Activated T-helper 1 cell treated with anti-CD3 and anti-CD28 coated beads, Interleukin-2, amount 50 U/mL, for 16 hours (primary cell): ENCODE measurements at places on chromosomes 3 and 15.

- DNase-seq: no peak
These were observed 540 bp downstream of the CCDC80 start for GRCh38 chr3:112640276-112640929.

- DNase-seq: no peak
These were observed 23.1 kb downstream of the SRPRB start for GRCh38 chr3:133828576-133829309.

DNA sequence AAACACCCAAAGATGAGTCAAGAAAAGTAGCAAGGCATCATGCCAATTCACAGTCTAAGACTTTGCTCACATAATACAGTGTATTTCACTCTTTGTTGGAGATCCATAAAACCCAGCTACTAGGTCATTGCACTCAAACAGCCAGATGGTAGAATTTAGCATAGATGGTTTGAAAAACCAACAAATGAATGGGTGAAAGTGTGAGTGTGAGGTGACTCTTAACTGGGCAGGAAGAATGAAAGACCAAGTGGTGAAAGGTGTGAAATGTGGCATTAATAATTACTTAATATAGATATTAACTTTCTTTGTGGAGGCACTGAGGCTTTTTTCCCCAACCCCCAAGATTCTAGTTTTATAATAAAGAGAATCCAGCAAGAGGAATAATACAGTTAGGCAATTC is 159.5 kb downstream of the SQOR start:
- no peak for DNase-seq

GRCh38 chr3:31002730-31003129 is 108.3 kb upstream of the GADL1 start:
- no peak for DNase-seq

- no peak for DNase-seq
These were observed 608.4 kb downstream of the CADM2 start for GRCh38 chr3:85567071-85567676.

- no peak for DNase-seq
These were observed 6.4 kb downstream of the ATXN7 start for GRCh38 chr3:63869940-63870614.

DNA sequence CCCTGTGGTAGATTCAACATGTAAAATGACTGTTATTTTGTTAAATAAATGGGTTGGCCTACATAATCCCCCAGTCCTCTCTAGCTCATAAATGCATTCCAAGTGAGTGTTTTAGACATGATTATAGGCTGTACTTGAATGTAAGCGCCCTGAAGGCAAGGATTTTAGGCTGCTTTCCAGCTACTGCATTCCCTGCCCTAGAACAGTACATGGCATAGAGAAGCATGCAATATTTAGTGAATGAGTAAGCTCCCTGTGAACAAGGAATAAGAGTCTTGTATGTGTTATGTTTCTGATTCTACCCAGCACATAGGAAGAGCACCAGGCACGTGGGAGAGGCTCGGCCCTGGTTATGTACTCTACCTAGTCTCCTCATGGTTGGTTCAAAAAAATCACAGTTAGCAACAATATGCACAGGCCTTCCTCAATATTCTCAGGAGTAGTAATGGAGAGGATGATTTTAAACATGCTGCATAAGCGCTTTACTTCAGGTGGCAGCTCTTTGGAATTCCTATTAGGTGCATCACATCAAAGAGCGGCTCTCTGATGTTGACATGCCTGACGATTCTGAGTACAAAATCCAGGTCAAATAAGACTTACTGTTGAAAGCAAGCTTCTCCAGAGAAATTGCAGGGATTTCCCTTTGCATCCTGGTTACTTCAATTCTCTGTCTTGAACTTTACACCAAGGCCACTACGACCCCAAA is 456.6 kb downstream of the MAGI1 start:
- DNase-seq: no peak

DNA sequence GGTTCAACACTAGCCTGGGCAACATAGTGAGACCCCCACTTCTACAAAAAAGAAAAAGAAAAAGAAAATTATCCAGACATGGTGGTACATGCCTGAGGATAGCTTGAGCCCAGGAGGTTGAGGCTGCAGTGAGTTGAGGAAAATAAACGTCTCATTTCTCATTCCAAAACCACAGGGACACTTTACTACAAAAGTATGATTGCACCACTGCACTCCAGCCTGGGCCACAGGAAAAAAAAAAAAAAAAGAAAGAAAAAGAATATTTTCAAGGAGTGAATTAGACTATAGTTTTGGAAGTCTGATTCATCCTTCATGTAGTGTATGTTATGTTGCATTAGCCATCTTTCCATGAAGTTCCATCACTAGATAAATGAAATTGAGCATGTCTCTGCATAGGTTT is 149.5 kb upstream of the THBS1 start:
- no peak for DNase-seq

DNA sequence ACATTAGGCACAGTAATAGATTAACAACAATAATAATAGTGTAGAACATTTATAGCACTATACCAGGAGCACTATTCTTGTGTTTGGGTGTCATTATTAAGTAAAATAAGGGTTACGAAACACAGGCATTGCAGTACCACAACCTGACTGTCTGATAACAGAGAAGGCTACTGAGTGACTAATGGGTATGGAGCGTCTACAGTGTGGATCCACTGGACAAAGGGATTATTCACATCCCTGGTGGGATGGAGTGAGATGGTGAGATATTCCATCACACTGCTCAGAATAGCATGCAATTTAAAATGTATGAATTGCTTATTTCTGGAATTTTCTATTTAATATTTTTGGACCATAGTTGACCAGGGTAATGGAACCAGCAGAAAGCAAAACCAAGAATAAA is 18.2 kb downstream of the MINDY4B start:
- no peak for DNase-seq

GRCh38 chr3:195692354-195692685 is 28.5 kb upstream of the MUC20 start:
- no peak for DNase-seq

DNA sequence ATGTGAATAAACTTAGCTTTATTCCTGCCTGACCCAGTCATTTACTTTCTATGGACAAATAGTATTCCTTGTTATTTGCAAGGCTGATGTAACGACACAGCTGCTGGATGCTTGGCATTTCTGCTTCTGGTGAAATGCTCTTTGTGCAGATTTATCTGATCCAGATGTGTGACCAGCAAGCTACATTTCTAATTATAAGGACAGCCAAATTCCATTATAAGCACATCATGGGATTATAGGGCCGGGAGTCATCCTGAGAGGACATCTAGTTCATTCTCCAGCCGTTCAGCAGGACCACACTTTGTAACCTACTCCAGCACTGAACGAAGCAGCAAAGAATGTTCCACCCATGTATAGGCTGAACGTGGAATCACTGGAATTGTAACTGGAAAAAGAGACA is 42.9 kb downstream of the FNDC3B start:
- DNase-seq: no peak

GRCh38 chr15:23422946-23423708 is 23.9 kb downstream of the GOLGA6L2 start:
- no peak for DNase-seq

- DNase-seq: no peak
These were observed 15.3 kb upstream of the TNFSF10 start for GRCh38 chr3:172538368-172539151.

GRCh38 chr3:25594007-25594502 is 70.7 kb downstream of the TOP2B start:
- DNase-seq: no peak

DNA sequence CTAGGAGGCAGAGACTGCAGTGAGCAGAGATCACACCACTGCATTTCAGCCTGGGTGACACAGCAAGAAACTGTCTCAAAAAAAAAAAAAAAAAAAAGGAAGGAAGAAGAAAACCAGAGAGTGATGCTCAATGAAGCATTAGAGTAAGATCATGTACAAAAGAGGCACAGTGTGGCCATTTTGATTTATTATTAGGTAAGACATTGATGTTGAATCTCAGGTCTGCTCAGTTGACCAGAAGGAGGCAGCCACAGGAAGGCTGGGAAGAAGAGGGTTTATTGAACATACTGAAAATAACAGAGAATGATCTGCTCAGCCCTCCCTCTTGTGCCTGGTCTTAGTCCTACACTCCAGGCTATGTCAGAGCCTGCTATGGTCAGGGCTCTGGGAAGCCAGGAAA is 15.6 kb downstream of the LRRK1 start:
- DNase-seq: no peak

DNA sequence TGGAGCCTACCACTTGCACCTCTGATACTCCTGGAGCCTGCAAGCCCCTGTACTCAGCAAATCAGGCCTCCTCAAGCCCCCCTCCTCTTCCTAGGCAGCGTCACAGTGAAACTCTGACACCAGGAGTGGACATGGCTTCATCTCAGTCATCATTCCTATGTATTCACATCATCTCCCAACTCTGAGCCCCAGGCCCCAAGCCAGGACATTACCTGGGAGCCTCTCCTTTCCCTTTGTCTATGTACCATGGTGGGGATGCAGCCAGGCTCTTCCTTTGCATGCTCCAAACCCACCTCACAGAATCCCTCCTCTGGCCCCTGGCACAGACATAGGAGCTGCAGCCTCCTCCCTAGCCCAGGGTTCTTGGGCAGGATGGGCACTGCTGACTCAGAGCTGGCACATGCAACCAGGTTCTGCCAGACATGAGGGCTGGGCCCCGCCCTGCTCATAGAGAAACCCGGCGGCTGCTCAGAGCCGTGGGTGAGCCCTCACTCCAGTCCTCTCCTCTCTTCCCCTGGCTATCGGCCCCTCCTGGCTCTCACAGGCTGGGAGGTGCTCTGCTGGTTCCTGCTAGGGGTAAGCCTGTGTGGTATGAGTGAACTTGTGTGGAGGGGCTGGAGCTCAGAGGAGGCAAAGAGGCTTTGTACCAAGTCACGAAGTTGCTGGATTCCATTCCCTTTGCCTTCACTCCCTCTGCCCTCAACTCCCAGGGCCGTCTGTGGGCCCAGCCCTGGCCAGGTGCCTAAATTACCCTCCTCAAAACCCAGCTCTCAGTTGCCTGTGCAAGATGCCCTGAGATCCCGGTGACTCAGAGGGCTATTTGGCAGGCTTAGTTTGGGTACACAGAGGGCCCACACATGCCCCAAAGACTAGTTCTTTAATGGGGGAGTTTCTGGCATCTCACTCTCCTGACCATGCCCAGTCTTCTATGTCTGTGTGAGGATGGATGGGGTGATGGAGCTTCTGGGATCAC is 1.9 kb upstream of the PLCD1 start:
- peak; percentile 39 for DNase-seq

GRCh38 chr3:154852515-154852914 is 227.6 kb upstream of the MME start:
- DNase-seq: no peak

- no peak for DNase-seq
These were observed 27.7 kb upstream of the MYH15 start for GRCh38 chr3:108538083-108538482.

DNA sequence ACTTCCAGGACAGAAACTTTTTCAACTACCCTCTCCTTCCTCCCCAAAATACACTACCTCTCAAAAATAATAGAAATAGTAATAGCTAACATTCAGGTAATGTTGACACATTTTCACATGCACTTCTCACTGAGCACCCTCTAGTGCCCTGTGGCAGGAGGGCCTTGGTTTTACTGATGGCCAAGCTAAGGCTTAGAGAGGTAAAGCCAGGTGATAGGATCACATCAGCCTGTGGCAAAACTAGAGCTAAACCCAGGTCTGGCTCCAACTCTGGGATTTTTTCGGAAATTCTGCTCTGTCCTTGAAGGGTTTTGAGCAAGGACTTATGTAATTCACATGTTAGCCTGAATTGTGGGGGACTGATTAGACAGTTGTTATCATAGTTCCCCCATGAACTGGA is 922 bp upstream of the TAMM41 start:
- DNase-seq: no peak

- DNase-seq: no peak
These were observed 10.0 kb upstream of the CAV3 start for GRCh38 chr3:8723612-8724011.

GRCh38 chr3:126850370-126851085 is 132.4 kb upstream of the PLXNA1 start:
- no peak for DNase-seq

DNA sequence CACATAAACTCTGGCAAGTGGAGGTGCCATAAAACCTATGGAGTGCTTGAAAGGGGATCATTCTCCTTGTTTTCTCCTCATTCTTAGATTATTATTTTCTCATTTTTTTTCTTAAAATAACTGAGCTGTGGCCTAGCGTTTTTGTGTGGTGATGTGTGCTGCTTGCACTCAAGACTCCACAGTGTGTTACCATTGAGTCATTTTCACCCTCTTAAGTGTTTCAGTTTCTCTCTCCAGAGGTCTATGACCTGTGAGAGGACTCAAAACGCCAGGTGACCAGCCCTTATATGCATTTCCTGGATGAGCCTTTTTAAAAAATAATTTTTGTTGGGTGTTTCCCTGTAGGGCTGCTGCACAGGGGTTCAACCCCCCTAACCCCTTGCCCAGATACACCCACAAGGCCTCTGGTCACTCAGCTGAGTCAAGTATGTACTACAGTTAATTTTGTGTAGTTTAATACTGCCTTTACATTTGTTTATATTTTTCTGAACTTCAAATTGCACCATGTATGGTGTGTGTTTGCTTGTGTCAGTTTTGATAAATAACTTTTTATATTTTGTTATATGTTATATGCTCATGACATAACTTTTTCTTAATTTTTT is 15.4 kb upstream of the BTLA start:
- no peak for DNase-seq

DNA sequence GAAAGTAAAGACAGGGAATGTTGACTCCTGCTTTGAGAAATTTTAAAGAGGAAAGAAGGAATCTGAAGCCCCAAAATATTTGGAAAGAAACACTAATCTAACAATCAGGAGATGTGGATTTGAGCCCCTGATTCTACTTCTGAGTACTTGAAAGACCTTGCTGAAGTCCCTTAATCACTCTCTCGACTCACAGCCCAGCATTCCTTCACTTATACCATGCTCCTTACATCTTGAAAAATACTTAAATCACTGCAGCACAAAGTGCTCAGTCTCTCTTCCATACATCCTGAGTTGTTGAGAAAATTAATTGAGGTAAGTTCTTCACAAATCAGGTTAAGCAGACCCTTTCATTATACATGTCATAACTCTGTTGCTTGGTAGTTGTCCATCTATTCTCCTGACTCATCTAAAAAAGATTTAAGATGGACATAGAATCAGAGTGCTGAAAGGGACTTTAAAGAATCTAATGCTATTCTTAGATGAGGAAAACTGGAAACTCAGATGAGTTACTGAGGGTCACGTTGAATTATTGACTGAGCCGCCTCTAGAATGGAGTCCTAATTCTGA is 72.8 kb upstream of the THSD4 start:
- DNase-seq: no peak

DNA sequence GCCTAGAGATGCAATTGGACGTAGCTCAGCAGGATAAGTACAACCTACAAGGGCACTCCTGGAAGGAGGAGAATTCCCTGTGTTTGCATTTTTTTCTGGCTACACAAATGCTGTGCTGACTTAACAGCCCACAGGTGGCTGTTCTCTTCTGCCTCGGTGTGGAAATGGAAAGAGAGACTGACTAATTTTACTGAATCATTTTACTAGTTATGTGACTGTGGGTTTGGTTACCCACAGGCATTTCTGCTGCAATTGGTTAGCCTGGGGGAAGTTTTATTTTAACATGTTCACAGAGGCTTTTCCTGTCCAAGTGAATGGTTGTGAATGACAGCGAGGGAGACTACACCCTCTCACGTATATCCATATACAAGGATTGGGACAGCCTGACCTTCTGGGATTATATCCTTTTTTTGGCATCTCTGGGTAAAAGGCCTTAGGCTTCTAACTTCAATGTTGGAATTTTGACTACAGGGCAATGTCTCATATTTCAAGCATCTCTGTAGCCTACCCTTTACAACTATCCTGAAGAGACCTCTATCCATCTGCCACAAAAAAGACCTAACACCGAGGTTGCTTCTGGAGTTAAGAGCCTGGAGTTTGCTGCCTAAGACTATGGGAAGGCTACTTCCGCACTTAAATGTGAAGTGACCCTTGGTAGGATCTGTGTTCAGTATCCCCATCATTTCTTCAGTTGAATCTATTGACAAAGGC is 67.2 kb upstream of the TP63 start:
- DNase-seq: no peak
